Suppressor macrophage treated with lipopolysaccharide for 1 hour (primary cell): ENCODE measurements at places on chromosomes 1 and 21.
A peak's percentile ranks its signal among the peaks of the same experiment; 100 is the strongest.

DNA sequence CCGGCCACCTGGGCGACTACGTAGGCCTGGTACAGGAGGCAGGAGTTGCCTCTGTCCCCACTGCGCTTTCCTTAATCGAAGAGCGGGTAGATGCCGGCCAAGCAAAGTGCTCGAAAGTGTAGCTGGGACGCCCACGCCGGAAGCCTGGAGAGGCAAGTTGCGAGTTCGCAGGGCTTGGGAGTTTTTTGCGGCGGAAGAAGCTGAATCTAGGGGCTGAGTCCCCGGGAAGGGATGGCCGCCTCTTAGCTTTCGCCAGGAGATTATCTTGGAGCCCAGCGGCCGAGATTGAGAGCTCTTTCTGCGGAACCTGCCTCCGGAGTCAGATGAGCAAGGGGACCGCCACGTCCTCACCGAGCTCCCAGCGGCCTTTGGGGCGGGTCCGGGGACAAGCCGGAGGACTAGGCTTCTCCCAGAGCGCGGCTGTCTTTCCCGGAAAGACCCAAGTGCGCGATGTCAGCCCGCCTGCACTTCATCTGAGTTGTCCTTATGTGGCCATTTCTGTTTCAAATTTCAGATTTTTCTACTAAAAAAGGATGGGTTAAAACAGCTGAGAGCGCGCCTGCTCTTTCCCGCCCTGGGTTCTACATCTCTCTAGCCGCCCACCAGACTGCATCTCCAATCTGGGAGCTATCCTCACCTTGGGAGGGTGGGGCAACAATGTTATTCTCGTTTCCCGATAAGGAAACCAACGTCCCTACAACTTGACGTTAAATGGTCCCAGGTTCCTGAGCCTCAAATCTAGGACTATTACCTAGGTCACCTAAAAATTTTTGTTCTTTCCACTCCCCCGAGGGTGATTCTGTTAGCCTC is 12.4 kb upstream of the TBX15 start:
- DNase-seq, result peak; percentile 79

DNA sequence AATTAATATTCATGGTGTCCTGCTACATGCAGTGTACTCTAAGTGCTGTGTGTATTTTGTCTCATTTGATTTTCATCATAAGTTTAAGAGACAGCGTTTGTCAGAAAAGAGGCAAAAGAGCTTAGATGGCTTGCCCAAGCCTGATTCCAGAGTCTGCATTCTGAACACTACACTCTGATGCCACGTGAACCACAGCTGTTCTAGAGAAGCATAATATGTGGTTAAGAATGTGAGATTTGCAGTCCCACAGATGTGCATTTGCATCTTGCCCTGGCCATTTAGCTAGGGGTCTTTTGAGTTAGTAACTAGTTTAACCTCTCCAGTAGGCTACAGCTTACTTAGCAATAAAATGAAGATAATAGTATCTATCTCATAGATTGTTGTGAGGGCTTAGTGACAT is 9.2 kb upstream of the GADD45A start:
- DNase-seq, result no peak

DNA sequence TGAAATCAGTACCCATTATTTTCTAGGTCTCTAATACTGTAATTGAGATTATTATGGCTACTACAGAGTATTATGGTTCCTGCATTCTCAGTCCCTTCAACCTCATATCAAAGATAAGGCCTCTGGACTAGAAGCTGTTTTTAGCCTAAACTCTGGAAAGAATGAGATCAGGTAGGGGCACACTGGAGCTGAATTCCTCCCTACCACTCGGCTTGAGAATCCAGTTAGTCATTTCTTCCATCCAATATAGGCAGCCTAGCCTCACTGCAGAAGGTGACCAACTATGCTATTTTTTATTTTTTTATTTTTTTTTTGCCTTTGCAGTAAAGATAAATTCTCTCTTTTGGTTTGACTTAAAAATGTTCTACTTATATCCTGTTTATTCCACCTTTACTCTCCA is 8.0 kb upstream of the HAX1 start:
- DNase-seq, result no peak

DNA sequence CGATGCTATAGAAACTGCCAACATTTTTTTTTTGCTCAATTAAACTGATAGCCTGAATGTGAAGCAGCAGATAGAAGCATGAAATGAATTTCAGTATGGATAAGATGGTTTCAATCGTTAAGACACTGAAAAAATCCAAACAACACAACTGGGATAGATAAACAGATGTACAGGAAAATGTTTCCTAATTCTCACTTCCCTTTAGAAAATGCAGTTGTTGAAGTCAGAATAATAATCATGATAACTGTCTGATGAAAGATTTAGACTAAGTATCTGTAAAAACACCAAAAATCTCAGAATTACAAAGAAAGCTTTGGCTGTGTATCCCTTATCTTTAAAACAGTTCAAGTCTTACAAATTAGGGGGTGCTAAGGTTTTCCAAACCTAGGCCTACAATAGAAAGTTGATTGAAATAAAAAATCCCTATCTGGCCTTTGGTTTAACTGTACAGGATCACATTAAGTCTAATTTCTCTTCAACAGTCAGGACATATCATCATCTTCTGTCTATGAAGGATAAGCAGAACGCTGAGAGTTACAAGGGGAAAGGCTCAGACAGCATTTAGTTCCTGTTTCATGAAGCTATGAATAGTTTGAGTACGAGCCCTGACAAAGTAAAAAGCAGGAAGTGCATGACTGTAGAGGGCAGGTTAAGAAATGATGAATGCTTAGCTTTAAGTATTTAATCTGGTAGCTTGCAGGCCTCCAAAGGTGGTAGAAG is 203.2 kb downstream of the APP start:
- DNase-seq, result peak; percentile 68

GRCh38 chr1:227779685-227780084 is 35.8 kb upstream of the PRSS38 start:
- DNase-seq, result no peak
